Breast epithelium (tissue), 4 donors: ENCODE measurements at places on chromosomes 6 and 20. TPM values are rescaled to one million over a fixed set of nuclear protein-coding genes. Genes with fewer than 3 reads are reported as not detected.

Gene ACOT8
- total RNA-seq = 33.4 TPM

Gene RSPH9
- not detected for total RNA-seq

Gene C20orf202
- total RNA-seq = not detected

Gene MUC22
- not detected for total RNA-seq

Gene GJA10
- total RNA-seq = not detected

Gene PEX6
- 22.3 TPM for total RNA-seq

Gene HTR1E
- total RNA-seq = not detected

Gene PPP1R16B
- 3.7 TPM for total RNA-seq

Gene ITPA
- 43.6 TPM for total RNA-seq

Gene TMEM170B
- 5.6 TPM for total RNA-seq

- H3K27me3 ChIP-seq = no peaks in the 10 kb centered on the region
- no peak overlapping the region for H3K27ac ChIP-seq
Measured at GRCh38 chr6:112321941-112322424, 25.1 kb upstream of the RFPL4B start.

- H3K4me3 ChIP-seq = no peak overlapping the region
- no peak for DNase-seq
- H3K36me3 ChIP-seq = no peaks in the 10 kb centered on the region
Measured at GRCh38 chr20:14820771-14821170, 483.4 kb upstream of the FLRT3 start.

DNA sequence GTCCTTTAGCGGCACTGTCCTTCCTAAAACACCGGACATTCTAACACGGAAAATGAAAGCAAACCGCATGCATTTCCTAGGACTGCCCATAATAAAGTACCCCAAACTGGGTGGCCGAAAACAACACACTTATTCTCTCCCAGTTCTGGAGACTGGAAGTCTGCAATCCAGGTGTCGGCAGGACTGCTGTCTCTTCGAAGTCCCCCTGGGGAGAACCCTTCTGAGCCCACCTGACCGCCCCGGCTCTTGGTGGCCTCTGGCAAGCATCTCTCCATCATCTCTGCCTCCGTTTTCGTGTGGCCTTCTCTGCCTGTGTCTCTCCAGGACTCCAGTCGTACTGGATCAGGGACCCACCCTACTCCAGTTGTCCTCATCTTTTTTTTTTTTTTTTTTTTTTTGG, 55.4 kb downstream of the SYNJ2 start:
- H3K27ac ChIP-seq = no peak overlapping the region
- H3K4me3 ChIP-seq = no peak overlapping the region
- no peaks in the 10 kb centered on the region for H3K27me3 ChIP-seq
- no peaks in the 10 kb centered on the region for H3K36me3 ChIP-seq

- no peak overlapping the region for H3K27ac ChIP-seq
- H3K4me3 ChIP-seq = no peak overlapping the region
- no peaks in the 10 kb centered on the region for H3K36me3 ChIP-seq
- H3K4me1 ChIP-seq = no peaks in the 10 kb centered on the region
Measured at GRCh38 chr6:120852293-120852849, 481.9 kb downstream of the TBC1D32 start.

DNA sequence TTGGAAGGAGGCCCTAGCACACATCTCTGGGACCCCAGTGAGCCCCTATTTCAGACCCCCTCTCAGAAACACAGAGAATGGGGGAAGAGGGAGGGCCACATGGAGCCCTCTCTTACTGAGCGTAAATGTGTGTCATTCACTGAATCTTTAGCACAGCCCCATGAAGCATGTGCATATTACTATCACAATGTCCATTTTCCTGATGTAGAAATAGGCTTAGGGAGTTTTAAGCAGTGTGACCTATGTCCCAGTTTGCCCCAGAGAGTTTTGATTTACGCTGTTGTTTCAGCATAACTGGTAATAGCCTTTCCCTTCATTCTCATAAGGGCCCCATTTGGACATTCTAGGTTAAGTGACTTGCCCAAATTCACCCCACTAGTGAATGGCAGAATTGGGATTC, 25.0 kb upstream of the TCP11 start:
- peak overlapping the region; percentile 46 for H3K27ac ChIP-seq
- no peaks in the 10 kb centered on the region for H3K27me3 ChIP-seq
- H3K4me3 ChIP-seq = no peak overlapping the region

GRCh38 chr6:84227044-84227433, 404 bp downstream of the CEP162 start:
- H3K4me1 ChIP-seq = no peaks in the 10 kb centered on the region
- no peaks in the 10 kb centered on the region for H3K36me3 ChIP-seq
- no peak for DNase-seq
- H3K4me3 ChIP-seq = peak overlapping the region; percentile 84
- H3K27ac ChIP-seq = peak overlapping the region; percentile 83

DNA sequence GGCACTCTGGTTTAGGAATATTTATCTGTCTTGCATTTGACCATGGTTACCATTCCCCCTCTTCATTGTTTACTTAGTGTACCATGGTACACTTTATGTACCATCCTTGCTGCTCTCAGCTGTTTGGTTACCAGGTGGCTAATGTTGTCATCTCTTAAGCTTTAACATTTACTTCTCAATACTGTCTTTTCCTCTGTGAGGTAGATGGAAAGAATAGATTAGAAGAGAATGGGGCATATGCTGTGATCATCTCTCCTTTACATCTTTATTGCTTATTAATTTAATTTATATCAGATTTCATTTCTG, 109.2 kb downstream of the NCOA3 start:
- H3K27me3 ChIP-seq = no peaks in the 10 kb centered on the region
- no peaks in the 10 kb centered on the region for H3K4me1 ChIP-seq
- H3K4me3 ChIP-seq = no peak overlapping the region

GRCh38 chr20:50295762-50296449, 105.3 kb downstream of the CEBPB start:
- H3K27ac ChIP-seq = peak overlapping the region; percentile 89
- H3K4me3 ChIP-seq = no peak overlapping the region
- no peaks in the 10 kb centered on the region for H3K27me3 ChIP-seq
- no peak for DNase-seq
- no peaks in the 10 kb centered on the region for H3K36me3 ChIP-seq

- no peaks in the 10 kb centered on the region for H3K36me3 ChIP-seq
- no peaks in the 10 kb centered on the region for H3K4me1 ChIP-seq
- H3K4me3 ChIP-seq = no peak overlapping the region
- no peak for DNase-seq
Measured at GRCh38 chr6:158072083-158072721, 90.5 kb downstream of the SYNJ2 start.

DNA sequence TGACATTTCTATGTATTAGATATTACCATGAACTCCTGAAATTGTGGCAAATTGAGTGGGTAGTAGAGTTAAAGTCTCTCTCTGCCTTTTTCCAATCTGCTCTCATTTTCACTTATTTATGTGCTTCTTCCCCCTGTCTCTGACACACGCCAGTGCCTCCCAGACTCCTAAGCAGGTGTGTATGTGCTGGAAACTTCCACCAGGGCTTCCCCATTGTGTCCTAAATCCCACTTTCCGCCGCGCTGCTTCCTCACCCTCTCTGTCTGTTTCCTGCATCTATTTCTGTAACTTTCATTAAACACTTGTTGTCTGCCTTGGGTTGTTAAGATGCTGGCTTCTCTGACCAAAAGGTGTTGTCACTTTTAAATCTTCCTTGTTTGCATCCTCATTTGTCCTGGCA, 97.6 kb upstream of the HDGFL1 start:
- DNase-seq = no peak
- H3K4me3 ChIP-seq = no peak overlapping the region
- H3K27ac ChIP-seq = peak overlapping the region; percentile 47
- H3K4me1 ChIP-seq = peaks cover 4% of the 10 kb centered on the region
- H3K27me3 ChIP-seq = no peaks in the 10 kb centered on the region
- no peaks in the 10 kb centered on the region for H3K36me3 ChIP-seq

- H3K4me1 ChIP-seq = no peaks in the 10 kb centered on the region
- no peak overlapping the region for H3K4me3 ChIP-seq
- DNase-seq = no peak
- no peaks in the 10 kb centered on the region for H3K36me3 ChIP-seq
- no peaks in the 10 kb centered on the region for H3K27me3 ChIP-seq
Measured at GRCh38 chr6:62039605-62040004, 246.4 kb downstream of the KHDRBS2 start.

DNA sequence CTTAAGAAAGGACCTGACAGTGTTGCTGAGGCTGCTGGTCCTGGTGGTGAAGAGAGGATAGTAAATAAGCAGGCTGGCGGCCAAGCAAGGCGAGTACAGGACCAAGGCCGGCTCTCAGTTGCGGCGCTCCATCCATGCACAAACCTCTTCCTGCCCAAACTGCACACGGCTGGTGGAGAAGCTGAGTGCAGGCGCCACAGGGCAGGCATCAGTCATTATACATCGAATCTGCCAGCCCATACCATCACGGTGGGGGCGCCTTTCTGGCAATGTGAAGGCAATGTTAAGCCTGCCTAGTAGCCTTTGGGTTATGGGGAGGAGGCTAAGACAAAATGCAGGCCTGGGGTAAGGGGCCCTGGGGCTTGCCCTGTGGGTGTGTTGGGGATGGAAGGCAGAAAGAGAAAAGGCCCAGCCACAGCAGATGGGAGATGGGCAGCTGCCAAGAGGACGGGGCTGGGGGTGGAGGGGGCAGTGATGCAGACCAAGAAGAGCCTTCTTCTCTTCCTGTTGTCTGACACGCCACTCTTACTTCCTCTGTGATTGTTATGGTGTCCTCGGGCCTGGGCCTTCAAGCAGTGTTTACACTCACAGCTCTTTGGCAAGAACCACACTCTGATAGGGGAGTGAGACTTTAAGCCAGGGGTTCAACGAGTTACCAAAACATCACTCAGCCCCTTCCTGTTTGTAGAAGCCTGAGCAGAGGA, 20.3 kb upstream of the KCNK16 start:
- H3K27me3 ChIP-seq = no peaks in the 10 kb centered on the region
- H3K4me1 ChIP-seq = no peaks in the 10 kb centered on the region
- H3K27ac ChIP-seq = no peak overlapping the region
- no peaks in the 10 kb centered on the region for H3K36me3 ChIP-seq

DNA sequence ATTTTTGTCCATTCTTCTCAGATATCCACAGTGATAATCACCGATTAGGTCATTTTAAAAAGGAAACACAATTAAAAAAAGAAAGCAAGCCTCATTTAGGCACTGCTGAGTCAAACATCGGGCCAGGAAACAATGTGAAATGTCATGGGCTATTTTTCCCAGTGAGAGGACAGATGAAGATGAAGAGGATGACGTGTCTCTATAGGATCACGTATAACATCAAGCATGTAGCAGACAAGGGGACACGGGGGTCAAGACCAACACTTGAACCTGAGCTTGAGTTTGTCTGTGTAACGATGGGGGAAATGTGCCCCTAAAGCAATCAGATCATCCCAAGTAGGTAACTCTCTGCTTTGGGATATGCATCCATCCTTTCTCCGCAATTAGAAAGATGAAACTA, 553.2 kb downstream of the CD83 start:
- H3K4me1 ChIP-seq = no peaks in the 10 kb centered on the region
- H3K4me3 ChIP-seq = no peak overlapping the region
- H3K27ac ChIP-seq = no peak overlapping the region

DNA sequence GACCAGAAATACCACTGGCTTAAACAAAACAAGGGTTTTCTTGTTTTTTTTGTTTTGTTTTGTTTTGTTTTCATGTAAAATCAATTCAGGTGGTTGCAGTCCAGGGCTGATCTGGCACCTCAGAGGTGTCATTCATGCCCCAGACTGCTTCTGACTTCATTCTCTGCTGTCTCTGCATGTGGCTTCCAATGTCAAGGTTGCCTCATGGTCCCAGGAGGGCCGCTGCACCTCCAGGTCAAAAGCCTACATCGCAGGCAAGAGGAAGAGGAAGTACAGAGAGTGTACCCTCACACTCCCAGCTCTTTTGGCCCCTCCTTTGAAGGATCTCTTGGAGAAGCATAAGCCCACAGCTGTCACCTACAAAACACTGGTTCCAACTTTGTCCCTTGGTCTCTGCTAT, 1.4 kb upstream of the BTN3A1 start:
- H3K36me3 ChIP-seq = no peaks in the 10 kb centered on the region
- H3K4me3 ChIP-seq = no peak overlapping the region
- DNase-seq = no peak
- H3K4me1 ChIP-seq = no peaks in the 10 kb centered on the region
- no peaks in the 10 kb centered on the region for H3K27me3 ChIP-seq

GRCh38 chr20:18702736-18703135, 110.8 kb upstream of the SCP2D1 start:
- no peak for DNase-seq
- no peaks in the 10 kb centered on the region for H3K4me1 ChIP-seq
- H3K36me3 ChIP-seq = no peaks in the 10 kb centered on the region
- no peak overlapping the region for H3K27ac ChIP-seq
- H3K4me3 ChIP-seq = no peak overlapping the region

GRCh38 chr20:5172167-5172601, 45.4 kb downstream of the CDS2 start:
- peak overlapping the region; percentile 32 for H3K27ac ChIP-seq
- no peaks in the 10 kb centered on the region for H3K36me3 ChIP-seq
- no peak for DNase-seq

DNA sequence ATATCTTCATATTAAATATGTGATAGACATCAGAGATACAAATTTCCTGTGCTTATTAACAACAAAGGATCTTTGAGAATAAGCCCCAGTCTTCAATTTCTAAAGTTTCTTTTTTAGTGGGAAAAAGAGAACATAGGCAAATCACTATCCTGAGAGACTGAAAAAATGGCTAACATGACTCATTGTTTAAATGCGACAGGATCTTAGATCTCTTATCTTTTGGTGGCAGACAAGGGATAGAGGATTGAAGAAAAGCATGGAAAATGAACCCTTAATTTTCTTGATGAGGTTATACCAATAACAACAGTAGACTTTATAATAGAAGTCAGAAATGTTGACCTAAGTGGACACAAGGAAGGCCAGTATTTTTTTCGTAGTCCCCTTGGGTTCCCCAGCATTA, 178.6 kb upstream of the MAP3K7 start:
- no peaks in the 10 kb centered on the region for H3K27me3 ChIP-seq
- DNase-seq = no peak
- no peaks in the 10 kb centered on the region for H3K36me3 ChIP-seq
- H3K4me3 ChIP-seq = no peak overlapping the region

DNA sequence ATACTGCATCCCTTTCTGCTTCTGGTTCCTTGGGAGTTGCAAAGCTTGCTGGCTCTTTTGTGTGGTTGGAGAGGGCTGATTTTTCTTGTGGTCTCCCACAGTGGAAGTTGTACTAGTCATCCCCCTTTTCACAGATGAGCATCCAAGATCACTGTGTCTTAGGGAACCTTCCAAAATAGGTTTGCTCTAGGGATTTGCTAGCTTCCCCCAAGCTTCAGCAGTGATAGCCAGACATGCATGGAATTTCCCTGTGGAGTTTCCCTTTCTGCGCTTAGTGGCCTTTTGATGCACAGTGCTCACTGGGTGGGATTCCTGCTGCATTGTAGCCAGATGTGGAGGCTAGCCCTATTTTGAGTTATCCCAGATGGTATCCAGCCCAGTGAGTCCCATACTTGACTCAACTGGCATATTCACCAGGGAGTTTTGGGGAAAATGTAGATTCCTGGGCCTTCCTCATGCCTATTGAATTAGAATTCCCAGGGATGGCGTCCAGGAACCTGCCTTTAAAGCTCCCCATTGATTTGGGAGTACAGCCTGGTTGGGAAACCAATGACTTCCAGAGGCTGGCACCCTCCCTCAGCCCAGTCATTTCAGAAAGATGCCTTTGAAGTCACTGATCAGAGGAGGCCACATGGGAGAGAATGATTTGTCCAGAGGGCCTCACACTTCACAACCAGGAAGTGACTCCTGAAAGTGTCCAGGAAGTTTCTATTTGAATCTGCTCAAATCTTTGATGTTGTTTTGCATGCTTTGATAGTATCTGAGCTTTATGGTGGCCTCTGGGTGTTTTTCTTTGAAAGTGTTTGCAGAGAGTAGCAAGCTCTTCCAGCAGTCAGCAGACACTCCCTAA, 25.9 kb downstream of the PPARD start:
- no peak overlapping the region for H3K27ac ChIP-seq
- no peak for DNase-seq
- H3K36me3 ChIP-seq = no peaks in the 10 kb centered on the region
- no peak overlapping the region for H3K4me3 ChIP-seq
